ENCODE measurements at places on chromosomes 16 and 17. TPM values are rescaled to one million over a fixed set of nuclear protein-coding genes. Genes with fewer than 3 reads are reported as not detected.

TSPOAP1 gene
- total RNA-seq = 35.4 TPM

MT1H gene
- 45.4 TPM for total RNA-seq

SLFN11 gene
- 39.0 TPM for total RNA-seq

TNK1 gene
- total RNA-seq = 14.0 TPM

PDILT gene
- total RNA-seq = not detected

BFAR gene
- total RNA-seq = 56.4 TPM

KLHL36 gene
- total RNA-seq = 86.4 TPM

DYNLRB2 gene
- not detected for total RNA-seq

GDE1 gene
- total RNA-seq = 63.0 TPM

ALKBH5 gene
- total RNA-seq = 169 TPM

TM4SF5 gene
- total RNA-seq = not detected

ERN2 gene
- total RNA-seq = not detected

UTS2R gene
- 5.3 TPM for total RNA-seq

KCNJ2 gene
- total RNA-seq = 2.3 TPM

CD79B gene
- total RNA-seq = not detected

SLC4A1 gene
- 0.15 TPM for total RNA-seq

GFAP gene
- total RNA-seq = not detected

RAB37 gene
- total RNA-seq = 0.40 TPM

TMEM238L gene
- not detected for total RNA-seq

SKAP1 gene
- total RNA-seq = 0.33 TPM

ALOXE3 gene
- not detected for total RNA-seq

CDK3 gene
- total RNA-seq = 3.1 TPM

CCT6B gene
- 6.8 TPM for total RNA-seq

ABCA10 gene
- 8.9 TPM for total RNA-seq

ITGAL gene
- total RNA-seq = 4.2 TPM

GP1BA gene
- not detected for total RNA-seq

STAC2 gene
- not detected for total RNA-seq

NOS2 gene
- total RNA-seq = not detected

HNF1B gene
- not detected for total RNA-seq

SPN gene
- total RNA-seq = 0.67 TPM

KRTAP3-2 gene
- not detected for total RNA-seq

CD300LB gene
- not detected for total RNA-seq

CLEC18B gene
- 0.67 TPM for total RNA-seq

WFIKKN2 gene
- not detected for total RNA-seq

SLC52A1 gene
- total RNA-seq = not detected

SLC35G6 gene
- not detected for total RNA-seq
